NCI-H187 (cell line): ENCODE measurements at places on chromosomes 7 and 10.

DNA sequence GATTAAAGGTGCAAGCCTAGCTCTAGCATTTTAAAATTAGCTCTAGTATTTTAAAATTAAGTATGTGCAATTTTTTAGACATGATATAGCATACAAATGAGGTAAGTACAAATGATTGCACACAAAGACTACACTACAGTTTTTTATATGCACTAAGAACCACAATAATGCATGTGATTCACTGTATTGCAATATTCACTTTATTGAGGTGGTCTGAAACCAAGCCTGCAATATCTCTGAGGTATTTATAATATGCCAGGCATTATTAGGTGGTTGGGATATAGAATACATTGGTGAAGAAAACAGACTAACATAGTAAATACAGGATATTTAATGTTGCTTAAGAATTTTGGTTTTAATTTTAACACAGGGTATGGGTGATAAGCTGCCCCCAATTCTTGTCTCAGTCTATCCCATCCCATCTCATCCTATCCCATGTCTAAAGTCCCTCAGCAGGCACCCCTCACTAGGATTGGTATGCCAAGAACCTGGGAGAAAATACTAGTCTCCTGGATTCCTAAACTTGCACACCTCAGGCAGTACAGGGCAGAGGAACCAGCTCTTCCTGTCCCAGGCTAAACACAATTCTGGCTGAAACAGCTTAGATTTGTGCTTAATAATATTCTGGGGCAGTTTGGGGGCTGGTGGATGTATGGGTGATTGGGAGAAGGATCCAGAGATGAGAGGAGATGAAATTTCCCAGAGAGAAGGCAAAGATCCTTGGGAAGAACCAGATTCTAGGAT is 90.4 kb downstream of the HIPK2 start:
- DNase-seq = no peak

GRCh38 chr7:25059576-25059975 is 65.5 kb downstream of the CYCS start:
- DNase-seq = no peak

DNA sequence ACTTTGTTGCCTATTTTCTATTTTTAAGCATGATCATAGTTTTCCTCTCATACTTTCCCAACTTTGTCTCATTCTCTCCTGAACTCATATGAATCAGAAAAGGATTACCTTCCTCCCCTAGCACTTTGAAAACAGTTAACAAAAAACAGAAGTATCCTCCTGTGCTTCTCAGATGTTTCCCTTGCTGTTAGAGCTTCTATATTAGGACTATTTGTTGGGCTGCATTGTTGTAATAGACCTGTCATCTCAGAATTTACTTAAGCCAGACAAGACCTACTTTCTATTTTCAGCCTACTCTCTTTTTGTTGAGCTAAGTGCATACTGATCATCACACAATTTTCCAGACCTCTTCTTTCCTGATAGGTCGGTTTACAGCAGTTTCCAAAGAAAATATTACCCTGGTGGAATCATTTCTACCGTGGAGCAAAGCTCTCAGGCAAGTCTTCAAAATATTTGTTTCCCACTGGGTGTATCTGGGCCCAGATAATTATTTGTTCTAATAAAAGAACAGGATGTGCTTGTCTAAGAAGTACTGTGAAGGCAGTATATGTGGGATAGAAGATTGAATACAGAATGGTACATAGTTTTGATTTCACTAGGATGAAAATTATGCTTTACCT is 411.9 kb upstream of the KLF6 start:
- DNase-seq = no peak

GRCh38 chr7:121286742-121287734 is 41.8 kb upstream of the WNT16 start:
- no peak for DNase-seq

- no peak for DNase-seq
These were observed 96.4 kb upstream of the AOAH start for GRCh38 chr7:36820527-36821170.

GRCh38 chr10:103512591-103513379 is 19.3 kb downstream of the NEURL1 start:
- no peak for DNase-seq

DNA sequence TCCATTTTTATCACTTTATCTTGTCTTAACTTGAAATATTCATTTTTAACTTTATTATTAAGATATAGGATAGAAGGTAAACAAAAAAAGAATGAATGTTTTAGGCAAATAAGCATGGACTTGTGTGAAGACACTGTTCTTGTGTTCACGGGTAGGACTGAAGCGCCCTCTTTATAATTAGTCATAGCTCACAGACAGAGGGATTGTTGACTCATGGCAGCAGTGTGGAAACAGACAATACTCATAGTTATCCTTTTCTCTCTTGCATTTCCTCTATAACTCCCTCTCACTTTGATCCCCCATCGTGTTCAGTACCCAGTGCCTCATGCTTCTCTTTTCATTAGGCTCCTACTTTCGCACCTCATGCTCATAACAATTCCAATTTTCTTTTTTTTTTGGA is 731.8 kb downstream of the PHTF2 start:
- DNase-seq = peak; percentile 18

- no peak for DNase-seq
These were observed 147.1 kb downstream of the LYZL1 start for GRCh38 chr10:29435809-29436501.

- DNase-seq = no peak
These were observed 41.1 kb upstream of the CPN1 start for GRCh38 chr10:100122780-100123179.

GRCh38 chr7:43756368-43757072 is 2.0 kb upstream of the BLVRA start:
- no peak for DNase-seq

DNA sequence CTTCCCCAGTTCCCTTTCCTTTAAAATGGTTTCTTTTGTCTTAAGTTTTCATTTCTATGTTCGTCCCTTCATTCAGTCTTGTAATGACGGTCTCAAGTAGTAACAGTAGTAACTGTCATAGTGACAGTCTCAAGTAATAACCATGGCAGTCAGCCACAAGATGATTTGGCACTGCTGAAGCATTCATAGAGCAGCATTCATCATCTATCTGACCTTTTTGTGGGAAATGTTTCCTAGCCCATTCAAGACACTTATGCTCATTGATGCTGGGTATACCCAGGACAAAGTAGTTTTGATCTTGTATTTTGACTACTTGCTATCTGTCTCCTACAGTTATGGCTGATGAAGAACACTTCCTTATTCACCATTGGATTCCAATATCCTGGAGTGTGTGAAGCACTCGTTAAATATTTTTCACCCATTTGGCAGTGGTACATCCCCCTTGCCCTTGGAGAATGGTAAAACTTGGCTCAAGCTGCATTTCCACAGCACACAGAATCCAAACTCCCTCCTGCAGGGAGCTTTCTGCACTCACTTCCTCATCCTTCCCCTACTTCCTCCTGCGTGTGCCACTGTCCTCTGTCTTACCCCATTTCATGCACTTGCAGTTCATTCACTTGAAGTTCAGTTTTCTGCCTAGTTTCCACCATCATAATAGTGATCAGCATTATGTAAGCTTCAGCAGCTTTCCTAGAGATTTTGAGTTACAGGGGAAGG is 19.0 kb downstream of the GIMAP4 start:
- DNase-seq = no peak
